ENCODE measurements at places on chromosomes 3 and 15.

GRCh38 chr3:25023876-25024275 is 404.2 kb upstream of the RARB start:
- DNase-seq = no peak

DNA sequence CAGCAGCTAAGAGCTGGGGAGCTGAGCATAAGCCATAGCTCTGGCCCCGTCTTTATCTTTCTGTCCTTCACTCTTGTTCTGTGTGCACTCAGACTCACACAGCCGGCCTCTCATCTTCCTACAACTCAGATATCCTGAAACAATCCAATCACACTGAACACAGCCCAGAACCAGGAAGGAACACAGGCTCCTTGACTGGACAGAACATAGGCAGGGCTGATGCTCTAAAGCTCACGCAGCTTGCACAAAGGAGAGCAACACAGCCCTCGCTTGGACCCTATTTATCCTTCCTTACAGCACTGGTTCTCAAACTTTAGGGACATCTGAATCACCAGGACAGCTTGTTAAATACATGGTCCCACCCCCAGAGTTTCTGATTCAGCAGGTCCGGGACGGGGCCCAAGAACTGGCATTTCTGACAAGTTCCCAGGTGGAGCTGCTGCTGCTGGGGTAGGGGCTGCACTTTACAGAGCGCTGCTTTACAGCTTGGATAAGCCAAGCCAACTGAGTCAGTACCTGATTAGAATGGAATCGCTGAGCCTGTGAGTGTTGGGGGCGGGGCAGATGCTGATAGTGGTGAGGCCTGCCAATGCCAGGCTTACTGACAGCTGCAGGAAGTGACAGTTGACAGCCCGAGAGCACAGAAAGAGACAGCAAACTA is 65.1 kb downstream of the MRPL46 start:
- no peak for DNase-seq

GRCh38 chr3:115626006-115626409 is 2.7 kb downstream of the GAP43 start:
- no peak for DNase-seq

DNA sequence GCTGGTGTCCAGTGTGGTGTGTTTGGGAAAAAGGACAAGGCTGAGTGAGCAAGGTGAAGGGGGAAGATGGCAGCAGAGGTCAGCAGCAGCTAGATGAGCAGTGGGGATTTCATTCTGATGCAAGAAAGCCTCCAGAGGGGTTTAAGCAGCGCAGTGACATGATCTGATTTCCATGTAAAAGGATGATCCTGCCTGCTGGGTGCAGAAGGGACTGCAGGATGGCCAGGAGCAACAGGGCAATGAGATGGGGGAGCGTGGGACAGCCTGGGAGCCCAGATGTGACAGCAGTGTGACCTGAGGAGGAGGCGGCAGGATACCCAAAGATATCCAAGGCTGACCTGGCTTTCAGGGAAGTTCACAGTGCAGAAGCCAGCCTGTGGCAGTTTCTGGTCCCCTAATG is 6.1 kb downstream of the WNT7A start:
- no peak for DNase-seq

GRCh38 chr3:197292083-197292646 is 6.2 kb downstream of the DLG1 start:
- DNase-seq = no peak

- no peak for DNase-seq
Observed at GRCh38 chr3:101011136-101011535, 17.9 kb upstream of the ABI3BP start.
